NCI-H2107 (cell line): ENCODE measurements at places on chromosomes 7 and 10.

DNA sequence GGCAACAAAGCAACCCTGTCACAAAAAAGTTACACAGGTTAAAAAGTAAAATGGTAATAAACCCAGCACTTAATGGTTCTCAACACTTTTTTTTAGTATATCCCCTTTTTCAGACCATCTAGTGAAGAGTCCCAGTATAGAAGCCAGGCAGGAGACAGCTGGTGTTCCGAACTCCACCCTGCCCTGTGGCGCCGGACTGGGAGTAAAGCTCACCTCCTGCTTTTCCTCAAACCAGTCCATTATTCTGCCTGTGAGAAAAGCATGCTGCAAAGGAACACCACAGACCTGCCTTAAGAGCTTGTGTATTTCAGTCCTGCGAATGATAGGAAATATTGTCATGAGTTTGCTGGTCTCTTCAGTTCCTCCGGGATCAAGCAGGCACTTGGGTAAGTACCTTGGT is 81.0 kb downstream of the EZH2 start:
- DNase-seq: no peak

DNA sequence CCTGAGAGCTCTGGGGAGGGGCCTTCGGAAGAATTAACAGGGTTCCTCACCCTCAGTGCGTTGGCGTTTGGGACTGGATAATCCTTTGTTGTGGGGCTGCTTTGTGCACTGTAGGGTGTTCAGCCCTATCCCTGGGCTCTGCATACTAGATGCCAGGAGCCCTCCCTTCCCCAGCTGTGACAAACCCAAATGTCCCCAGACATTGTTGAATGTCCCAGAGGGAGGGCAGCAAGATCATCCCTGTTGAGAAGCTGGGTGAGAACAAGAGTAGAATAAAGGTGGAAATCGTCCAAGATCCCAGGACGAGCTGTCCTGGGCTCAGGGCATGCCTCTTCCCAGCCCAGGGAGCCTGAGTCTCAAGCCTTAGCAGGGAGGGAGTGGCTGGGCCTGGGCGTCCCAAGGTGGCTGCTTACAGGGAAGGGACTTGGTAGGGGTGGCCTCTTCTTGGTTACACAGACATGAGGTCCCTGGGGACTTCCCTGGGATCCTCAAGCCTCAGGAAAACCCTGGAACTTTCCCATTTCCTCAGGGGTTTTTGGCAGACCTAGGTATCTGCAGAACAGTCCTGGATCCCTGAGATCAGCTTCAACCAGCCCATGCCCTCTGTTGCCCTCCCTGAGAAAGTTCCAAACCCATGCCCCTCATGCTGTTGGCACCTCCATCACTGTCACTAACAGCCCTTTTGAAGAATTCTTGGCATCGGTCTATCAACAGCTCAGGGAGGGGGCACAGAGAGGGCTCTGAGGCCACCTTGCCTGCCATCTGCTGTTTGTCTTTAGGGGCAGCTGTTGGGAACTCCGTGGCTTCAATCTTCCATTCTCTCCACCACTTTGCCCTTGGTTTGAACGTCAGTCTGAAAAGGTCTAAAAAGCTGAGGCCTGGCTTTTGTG is 53.7 kb downstream of the GOLGA7B start:
- DNase-seq: no peak

DNA sequence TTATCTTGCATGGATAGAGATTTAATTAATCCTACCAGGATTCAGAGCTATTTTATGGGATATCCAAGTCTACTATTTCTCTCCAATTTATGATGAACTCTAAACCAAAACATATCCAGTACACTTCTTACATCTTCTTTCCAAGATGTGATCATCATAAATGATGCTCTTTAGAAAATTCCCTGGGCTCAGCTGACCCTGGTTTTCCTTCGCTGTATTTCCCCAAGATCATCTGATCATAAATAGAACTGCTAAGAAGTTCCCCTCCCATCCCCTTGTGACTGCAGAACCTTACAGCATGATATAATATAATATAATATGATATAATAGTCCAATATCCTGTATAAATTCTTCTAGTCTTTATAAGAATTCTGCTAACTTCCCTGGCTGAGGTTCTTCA is 114.6 kb upstream of the LYZL2 start:
- DNase-seq: no peak

GRCh38 chr10:2660276-2660675 is 407.1 kb upstream of the PFKP start:
- DNase-seq: no peak

DNA sequence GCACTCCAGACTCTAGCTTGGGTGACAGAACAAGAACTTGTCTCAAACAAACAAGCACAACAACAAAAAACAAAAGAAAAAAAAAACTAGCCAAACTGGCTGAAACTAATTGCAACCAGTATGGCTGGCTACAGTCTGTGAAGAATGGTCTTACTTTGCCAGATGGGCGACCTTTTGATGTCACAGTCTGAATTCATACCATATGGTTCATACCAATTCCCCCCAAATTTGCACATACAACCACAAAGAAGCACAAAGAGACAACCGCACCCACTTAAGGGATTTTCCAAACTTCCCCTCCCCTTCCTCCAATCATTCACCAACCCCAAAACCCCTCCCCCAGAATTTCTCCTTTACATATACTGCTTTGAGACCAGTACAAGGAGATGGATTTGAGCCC is 114.2 kb downstream of the SPAG6 start:
- DNase-seq: no peak

DNA sequence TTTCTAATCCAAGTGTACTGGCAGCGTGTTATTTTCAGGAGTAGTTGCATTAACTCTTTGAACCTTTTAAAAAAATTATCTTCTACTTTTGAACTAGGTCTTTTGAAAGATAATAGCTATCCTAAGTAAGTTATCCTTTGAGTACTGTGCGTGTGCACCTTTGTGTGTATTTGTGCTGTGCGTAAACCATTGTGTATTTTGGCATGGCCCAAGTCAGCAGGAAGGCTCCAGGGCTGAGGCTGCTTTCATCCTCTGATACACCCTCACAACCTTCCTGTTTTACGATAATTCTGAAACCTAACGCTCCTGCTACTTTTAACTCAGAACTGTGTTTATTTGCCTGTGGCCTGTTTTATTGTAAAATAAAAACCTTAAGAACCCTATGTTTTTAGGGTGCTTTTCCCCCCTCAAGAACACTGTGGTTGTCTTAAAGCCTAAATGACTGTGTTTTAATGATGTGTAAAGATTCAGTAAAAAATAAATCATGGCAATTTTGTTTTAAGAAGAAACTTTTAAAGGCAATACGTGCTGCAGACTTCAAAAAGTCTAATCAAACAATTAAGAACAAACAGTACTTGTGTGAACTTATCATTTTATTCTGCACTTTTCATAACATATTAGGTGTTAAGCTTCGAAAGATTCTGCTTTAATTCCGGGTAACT is 57.5 kb downstream of the HDAC9 start:
- DNase-seq: no peak

- no peak for DNase-seq
Observed at GRCh38 chr7:128103498-128104107, 72.4 kb upstream of the LRRC4 start.

DNA sequence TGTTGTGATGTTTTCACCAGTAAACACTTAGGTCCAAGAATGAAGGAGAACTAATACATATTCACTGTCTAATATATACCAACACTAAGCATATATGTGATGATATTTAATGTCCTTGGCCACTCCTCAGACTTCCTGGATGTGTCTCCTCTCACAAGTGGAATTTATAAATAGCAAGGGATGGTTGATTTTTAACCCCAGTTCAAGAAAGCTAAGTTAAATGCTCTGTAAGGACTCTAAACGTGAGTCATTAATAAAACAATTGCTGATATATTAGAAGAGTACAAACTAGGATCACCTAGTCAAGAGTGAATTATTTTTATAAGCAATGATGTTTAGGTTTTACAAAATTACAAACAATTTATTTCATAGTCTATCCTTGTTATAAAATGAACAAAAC is 355.9 kb upstream of the TMEM229A start:
- no peak for DNase-seq

GRCh38 chr10:132632851-132633684 is 95.5 kb downstream of the INPP5A start:
- no peak for DNase-seq
